ENCODE measurements at places on chromosomes 7 and 10.

DNA sequence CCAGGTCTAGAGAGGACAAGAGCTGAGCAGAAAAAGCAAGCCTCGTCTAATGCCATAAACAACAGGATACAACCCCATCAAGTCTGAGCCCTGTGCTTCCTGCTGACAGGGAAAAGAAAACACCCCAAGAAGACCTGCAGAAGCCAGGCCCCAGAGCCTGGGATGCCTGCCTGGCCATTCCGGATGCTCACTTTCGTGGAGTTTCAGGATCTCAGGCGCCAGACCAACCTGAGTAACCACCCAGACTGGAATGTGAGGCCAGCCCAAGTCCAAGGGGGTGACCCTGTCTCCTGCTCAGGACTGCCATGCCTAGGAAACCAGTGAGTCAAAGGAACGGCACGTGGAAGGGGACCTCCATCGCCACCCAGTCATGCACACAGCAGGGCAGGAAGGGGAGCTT is 74.3 kb downstream of the PLXNA4 start:
- DNase-seq = no peak

DNA sequence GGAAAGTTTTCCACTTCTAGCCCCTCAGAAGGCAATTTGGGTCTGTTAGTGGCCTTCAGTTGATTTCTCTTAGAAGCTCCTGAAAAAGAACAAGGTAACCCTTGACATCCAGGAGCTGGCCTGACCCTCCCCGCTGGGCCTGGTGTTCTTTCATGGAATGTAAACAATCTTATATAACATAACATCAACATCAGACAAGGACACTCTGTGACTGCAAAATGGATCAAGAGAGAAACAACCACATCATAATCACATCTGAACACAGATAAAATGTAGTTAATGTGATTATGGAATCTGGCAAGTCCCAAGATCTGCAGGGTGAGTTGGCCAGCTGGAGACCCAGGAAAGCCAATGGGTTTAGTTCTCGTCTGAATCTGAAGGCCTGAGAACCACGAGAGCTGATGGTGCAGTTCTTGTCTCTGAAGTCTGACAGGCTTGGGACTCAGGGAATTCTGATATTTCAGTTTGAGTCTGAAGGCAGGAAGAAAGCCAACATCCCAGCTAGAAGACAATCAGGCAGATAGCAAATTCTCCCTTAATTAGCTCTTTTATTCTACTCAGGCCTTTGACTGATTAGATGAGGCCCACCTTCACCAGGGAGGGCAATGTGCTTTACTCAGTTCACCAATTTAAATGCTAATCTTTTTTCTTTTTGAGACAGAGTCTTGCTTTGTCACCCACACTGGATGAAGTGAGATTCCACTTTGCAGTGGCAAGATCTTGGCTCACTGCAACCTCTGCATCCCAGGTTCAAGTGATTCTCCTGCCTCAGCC is 91.4 kb upstream of the NAMPT start:
- no peak for DNase-seq

DNA sequence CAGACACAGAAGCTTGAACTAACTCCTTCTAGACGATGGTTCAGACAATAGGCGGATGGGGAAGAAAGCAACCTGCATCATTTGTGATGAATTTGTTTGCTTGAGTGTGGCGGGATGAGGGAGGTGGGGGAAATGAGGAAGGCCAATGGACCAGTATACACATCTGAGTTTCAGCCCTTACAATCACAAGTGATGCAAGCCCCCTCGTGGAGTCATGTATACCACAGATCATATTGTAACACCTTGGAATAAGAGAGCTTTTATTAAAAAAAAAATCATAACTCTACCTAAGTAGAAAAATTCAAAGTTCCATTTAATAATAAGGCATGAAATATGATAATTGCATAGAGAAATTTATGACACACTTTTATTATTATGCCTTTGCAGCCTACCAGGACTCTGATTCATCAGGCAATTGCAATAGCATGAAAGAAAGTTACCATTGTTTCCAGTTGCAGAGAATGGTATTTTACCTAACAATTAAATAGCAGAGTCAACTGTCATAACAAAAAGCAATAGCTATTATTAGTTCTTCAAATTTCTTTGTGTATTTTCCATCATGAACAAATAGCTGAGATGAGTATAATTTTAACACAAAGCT is 230.2 kb upstream of the AKR1E2 start:
- DNase-seq = no peak

DNA sequence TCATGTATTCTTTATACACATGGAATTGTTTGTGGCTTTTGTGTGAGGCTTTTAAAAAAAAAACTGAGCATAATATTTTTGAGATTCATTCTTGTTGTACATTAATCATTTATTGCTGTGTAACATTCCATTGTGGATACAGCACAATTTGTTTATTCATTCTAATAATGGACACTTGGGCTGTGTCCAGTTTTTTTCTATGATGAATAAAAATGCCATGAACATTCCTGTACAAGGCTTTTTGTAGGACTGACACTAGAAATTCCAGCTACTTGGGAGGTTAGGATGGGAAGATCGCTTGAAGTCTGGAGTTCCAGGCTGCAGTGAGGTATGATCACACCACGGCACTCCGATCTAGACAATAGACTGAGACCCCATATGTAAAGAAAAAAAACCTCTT is 254.3 kb upstream of the CACNA2D1 start:
- DNase-seq = no peak

GRCh38 chr10:101261702-101262101 is 32.4 kb upstream of the LBX1 start:
- DNase-seq = no peak

DNA sequence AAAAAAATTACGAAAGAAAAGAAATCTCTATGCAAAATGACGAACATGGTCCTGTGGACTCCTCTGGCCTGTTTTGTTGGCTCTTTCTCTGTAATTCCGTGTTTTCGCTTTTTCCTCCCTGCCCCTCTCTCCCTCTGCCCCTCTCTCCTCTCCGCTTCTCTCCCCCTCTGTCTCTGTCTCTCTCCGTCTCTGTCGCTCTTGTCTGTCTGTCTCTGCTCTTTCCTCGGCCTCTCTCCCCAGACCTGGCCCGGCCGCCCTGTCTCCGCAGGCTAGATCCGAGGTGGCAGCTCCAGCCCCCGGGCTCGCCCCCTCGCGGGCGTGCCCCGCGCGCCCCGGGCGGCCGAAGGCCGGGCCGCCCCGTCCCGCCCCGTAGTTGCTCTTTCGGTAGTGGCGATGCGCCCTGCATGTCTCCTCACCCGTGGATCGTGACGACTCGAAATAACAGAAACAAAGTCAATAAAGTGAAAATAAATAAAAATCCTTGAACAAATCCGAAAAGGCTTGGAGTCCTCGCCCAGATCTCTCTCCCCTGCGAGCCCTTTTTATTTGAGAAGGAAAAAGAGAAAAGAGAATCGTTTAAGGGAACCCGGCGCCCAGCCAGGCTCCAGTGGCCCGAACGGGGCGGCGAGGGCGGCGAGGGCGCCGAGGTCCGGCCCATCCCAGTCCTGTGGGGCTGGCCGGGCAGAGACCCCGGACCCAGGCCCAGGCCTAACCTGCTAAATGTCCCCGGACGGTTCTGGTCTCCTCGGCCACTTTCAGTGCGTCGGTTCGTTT is 83.5 kb upstream of the SLF2 start:
- DNase-seq = no peak

DNA sequence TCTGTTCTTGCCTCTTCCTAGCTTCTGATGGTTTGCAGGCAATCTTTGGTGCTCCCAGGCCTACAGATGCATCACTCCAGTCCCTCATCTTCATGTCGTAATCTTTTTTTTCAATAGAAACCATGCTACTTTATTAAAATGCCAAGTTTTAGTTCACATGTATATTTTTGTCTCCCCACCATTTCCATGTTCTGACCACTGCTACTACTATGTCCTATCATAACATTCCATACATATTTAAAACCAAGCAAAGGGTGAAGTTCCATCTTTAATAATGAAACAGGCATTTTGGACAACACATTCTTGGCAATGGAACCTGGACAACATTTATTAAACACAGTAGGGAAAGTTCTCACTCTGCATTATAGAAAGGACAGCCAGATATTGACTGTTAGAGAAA is 58.8 kb downstream of the ZNF518A start:
- DNase-seq = no peak

DNA sequence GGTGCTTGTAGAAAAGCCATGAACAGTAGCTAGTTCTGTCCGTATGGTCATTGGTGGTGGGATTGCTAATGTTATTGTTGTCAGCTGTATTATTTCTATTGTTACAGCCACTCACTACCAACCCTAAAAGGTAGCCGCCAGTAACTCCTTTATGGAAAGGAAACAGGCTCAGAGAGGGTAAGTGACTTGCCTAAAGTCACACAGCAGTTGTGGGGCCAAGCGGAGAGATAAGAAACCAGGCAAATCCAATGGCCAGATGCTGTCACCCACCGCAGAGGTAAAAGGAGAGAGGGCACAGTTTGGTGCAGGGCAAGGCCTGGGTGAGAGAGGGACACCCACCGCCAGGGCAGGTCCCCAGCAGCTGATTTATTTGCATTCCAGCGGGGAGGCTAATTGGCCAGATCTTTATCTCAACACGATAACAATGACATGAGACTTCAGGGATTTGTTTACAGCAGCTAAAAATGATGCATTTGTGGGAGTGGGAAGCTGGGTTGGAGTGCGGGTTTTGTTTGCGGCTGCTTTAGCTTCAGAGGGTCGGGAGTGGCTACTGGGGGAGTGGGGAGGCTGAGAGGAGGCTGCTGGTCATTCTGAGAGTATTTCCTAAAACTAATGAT is 8.6 kb upstream of the NKX2-3 start:
- no peak for DNase-seq

DNA sequence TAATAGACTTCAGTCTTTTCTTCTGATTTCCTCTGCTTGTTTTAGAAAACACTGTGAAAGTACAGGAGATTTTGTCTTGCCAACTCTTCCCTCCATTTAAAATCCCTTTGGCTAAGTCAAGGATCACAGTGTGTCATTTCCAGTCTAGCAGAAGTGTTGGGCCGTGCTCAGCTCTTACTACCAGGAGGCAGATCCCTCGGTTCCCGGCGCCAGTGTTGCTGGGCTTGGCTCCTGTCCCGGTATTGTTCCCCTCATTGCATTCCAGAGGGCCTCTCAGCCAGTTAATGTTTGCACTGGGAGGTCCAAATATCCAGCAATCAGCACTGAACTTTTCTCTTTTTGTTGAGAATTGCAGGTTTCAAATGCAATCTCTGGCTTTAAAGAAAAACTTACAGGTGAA is 612.1 kb upstream of the MGMT start:
- DNase-seq = no peak

DNA sequence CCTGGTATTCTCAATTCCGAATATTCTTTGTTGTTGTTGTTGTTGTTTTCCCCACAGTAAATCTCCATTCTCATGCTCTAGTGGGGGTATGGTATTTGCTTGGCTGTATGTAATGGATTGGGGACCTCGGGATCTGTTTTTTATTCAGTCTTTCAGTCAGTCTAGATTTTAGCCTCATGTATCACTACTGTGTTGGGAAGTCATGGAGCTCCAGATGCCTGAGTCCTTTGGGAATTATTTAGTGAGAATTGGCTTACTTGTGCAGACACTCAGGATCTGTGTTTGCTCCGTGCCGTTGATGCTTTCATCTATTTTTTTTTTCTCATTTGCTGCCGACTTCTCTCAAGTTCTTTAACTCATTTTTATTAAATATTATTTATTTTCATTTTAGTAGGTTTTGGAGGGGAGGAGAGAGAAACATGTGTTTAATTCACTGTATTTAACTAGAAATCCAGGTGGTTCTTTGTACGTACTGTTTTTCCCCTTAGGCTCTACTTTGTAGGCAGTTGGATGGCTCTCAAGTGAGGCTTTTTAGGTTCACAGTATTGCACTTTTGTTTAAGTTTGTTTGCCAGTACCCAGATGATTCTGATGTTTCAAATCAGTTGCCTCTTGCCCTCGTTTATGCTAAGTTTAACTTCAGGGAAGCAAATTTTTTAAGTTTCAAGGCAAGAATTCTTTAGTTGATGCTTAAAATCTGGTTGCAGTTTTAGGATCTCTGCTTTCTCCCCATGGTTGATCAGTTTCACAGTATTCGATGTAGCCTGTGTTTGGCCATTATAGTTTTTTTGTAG is 36.9 kb downstream of the ZNRF2 start:
- DNase-seq = peak; percentile 29

- no peak for DNase-seq
Observed at GRCh38 chr10:29650552-29650944, 15.8 kb upstream of the SVIL start.

DNA sequence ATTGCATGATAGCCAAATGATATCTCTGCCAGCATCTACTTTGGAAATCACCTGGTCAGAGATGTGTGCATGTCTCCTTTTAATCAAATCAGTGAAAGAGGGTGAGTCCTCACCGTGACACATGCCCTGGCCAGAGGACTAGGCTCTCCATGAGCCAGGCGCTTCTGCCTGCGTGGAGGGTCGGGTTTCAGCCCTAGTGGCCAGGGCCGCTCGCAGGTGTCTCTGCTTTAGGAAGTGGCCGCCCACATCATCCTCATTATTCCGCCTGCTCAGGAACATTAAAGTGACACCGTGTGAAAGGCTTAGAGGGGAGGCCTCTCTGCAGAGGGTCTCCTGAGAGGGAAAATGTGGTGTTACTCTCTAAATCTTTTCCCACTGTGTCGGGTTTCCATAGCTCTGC is 173.6 kb upstream of the PRKCQ start:
- no peak for DNase-seq

- DNase-seq = no peak
Observed at GRCh38 chr7:149644754-149645153, 128.6 kb downstream of the ZNF467 start.

- DNase-seq = no peak
Observed at GRCh38 chr10:32163071-32163761, 107.0 kb upstream of the KIF5B start.

DNA sequence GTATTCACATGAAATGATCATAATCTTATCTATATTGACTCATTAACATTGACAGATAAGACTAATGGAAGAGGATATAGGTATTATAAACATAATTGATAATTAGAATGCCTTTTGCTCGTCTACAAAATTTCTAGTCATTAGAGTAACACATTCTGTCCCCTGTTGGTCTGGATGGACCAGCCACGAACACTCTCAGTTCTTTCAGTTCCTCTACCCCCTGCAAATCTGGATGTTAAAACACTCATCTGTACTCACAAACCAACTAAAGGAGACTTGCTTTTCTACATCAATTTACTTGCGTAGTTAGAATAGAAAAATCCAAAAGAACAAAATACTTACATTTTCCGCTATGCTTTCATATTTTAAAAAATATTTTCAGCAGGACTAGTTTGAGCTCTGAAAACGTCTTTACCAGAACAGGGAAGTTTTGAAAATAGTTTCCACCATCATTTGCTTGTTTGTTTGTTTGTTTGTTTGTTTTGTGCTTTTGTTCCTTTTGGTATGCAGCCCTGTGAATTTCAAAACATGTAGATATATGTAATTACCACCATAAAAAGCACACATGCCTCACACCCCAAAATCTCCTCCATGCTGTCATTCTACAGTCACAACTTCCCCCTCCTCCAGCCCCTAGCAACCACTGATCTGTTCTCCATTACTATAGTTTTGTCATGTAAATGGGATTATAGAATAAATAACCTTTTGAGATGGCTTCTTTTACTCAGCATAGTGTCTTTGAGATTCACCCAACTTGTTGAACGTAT is 103.8 kb downstream of the FZD1 start:
- DNase-seq = no peak

- DNase-seq = no peak
Observed at GRCh38 chr10:48990226-48990625, 50.6 kb upstream of the LRRC18 start.

GRCh38 chr10:6310977-6311376 is 108.2 kb downstream of the PFKFB3 start:
- DNase-seq = no peak
